A549 treated with RU486 at 1 μM for 4 hours (cell line): ENCODE measurements at places on chromosomes 13 and 19. TPM values are rescaled to one million over a fixed set of nuclear protein-coding genes. Genes with fewer than 3 reads are reported as not detected.

Gene ZSCAN22
- 2.4 to 3.0 TPM (median 2.6 TPM) in 5 replicates for total RNA-seq

Gene TMIGD2
- not detected in 5 replicates for total RNA-seq

Gene MAST1
- total RNA-seq = 1.1 to 2.5 TPM (median 1.6 TPM) in 5 replicates

Gene CEACAM7
- total RNA-seq = 0.24 TPM in 1 of 5 replicates, not detected in the others

Gene MBD3L2
- not detected in 5 replicates for total RNA-seq

Gene F10
- 0.13 TPM in 1 of 5 replicates, not detected in the others for total RNA-seq

Gene LENG9
- total RNA-seq = 4.4 to 8.1 TPM (median 7.3 TPM) in 5 replicates

Gene POU2F2
- 0.28 to 0.62 TPM (median 0.47 TPM) in 5 replicates for total RNA-seq

Gene DIAPH3
- total RNA-seq = 4.1 to 9.4 TPM (median 9.1 TPM) in 5 replicates

Gene PBX4
- 1.5 to 2.1 TPM (median 1.9 TPM) in 5 replicates for total RNA-seq

Gene JAK3
- total RNA-seq = 0.15 to 0.36 TPM (median 0.31 TPM) in 5 replicates

Gene IFNL3
- not detected in 5 replicates for total RNA-seq

Gene PROSER1
- 9.4 to 14.3 TPM (median 12.3 TPM) in 5 replicates for total RNA-seq

Gene KLHL1
- total RNA-seq = not detected in 5 replicates

Gene NTF4
- 0.17 to 0.65 TPM (median 0.29 TPM) in 5 replicates for total RNA-seq

Gene FXYD1
- 0.37 TPM in 1 of 5 replicates, not detected in the others for total RNA-seq

Gene PRODH2
- 0.18 to 0.61 TPM (median 0.44 TPM) in 5 replicates for total RNA-seq

Gene ZNF536
- total RNA-seq = 0.03 TPM in 1 of 5 replicates, not detected in the others

Gene BORCS8
- 7.5 to 11.7 TPM (median 11.2 TPM) in 5 replicates for total RNA-seq
